ENCODE measurements at places on chromosomes 12 and 14.

GRCh38 chr12:124874988-124875802 lies 11.5 kb upstream of the SCARB1 start:
- DNase-seq, result no peak

DNA sequence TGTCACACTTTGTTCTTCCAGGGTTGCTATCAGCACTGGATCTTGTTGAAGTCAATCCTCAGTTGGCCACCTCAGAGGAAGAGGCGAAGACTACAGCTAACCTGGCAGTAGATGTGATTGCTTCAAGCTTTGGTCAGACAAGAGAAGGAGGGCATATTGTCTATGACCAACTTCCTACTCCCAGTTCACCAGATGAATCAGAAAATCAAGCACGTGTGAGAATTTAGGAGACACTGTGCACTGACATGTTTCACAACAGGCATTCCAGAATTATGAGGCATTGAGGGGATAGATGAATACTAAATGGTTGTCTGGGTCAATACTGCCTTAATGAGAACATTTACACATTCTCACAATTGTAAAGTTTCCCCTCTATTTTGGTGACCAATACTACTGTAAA lies 23.7 kb downstream of the VTI1B start:
- DNase-seq, result no peak

- DNase-seq, result no peak
These were observed 498.9 kb downstream of the DIO2 start for GRCh38 chr14:79712302-79712950.

- DNase-seq, result no peak
These were observed 38.0 kb upstream of the PPFIA2 start for GRCh38 chr12:81797100-81797499.
